A172 (cell line): ENCODE measurements at places on chromosomes 6 and 20.

DNA sequence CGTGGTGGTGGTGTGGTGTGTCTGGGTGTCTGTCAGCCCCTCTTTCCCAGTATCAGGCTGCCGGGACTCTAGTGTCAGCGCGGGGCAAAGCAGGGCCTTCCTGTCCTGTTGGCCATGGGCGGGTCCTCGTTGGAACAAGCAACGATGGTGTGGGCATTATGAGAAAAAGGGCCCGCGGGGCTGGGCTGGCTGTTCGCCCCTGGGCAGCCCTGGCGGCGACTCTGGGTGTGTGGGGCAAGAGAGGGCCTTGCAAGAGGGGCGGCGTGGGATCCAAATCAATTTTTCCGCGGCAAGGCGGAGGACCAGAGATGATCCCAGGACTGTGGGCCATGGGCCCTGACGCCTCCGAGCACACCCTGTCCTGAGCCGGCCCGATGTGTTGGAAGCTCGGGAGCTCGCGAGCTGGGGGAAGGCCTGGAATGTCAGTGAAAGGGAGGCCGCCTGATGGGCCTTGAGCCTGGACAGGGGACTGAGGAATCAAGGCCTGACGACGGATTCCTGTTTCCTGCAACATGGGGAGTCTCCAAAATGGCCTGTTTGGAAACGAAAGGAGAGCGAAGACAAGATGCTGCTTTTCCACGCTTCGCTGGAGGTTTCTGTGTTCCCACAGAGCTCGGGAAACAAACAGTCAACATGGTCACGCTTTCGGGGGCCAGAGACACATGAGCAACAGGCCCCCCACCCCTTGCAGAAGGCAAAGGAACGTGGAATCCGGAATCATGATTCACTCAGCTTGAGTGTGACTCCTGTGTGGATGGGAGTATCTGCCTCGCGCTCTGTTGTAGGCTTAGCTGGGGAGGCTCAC is 364.7 kb upstream of the DEFB115 start:
- DNase-seq = no peak

DNA sequence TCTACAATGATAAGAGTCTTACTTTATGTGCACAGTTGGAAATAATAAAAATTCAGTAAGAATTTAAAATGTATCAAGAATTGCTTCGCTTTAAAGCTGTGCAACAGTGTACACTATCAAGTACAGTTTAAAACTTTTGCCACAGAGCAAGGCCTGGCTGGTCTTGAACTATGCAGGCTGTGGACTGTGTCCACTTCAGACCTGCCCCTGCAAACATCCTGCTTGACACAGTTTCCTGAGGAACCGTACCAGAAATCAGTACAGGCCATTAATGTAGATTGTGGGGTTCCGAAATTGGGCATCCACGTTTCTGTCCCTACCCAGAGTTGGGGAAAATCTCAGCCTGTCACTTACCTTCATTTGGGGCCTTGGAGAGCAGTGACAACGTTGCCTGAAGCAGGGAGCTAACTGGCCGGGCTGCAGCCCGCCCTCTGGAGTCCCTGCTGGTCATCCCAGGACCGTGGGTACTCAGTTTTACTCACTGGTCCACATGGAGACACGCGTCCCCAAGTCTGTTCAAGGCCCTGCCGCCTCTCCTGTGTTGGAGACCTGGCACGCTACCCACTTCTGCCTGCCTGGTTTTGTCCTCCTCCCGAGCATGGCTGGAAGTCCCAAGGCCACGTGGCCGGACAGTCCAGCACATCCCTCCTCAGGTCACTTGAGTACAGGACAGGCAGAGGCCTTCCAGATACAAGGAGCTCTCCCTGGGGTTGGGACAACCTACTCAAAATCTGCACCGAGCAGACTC is 8.4 kb downstream of the NINL start:
- no peak for DNase-seq

- no peak for DNase-seq
Measured at GRCh38 chr20:9572670-9573069, 58.3 kb downstream of the LAMP5 start.

DNA sequence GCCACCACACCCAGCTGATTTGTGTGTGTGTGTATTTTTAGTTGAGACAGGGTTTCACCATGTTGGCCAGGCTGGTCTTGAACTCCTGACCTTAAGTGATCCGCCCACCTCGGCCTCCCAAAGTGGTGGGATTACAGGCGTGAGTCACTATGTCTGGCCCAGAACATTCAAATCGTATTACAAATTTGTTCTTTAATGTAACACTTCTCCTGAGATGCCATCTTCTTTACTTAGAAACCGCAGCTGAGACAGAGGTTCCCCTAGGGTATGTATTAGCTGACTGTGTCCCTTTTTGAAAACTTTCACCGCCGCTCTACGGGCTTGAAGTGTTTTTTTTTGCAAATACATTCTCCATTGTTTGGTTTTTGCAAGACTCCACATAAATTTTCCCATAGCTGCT is 62.6 kb downstream of the TOX2 start:
- DNase-seq = no peak

DNA sequence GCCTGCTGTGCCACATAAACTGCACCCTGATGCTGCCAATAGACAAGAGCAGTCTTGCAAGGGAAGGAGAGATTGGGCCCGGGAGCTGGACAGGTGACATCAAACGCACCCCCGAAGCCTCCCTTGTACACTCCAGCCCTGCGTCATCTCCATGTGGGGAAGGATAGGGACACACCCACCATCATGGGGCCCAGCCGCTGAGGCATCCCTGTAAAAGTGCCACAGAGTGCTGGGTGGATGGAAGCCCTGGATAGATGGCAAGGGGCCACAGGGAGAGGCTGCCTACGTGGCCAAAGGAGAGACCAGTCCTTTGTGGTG is 117.1 kb downstream of the SYNDIG1 start:
- no peak for DNase-seq

GRCh38 chr6:71979911-71980310 is 93.6 kb downstream of the RIMS1 start:
- no peak for DNase-seq

- no peak for DNase-seq
Measured at GRCh38 chr6:170271771-170272314, 19.0 kb downstream of the DLL1 start.

DNA sequence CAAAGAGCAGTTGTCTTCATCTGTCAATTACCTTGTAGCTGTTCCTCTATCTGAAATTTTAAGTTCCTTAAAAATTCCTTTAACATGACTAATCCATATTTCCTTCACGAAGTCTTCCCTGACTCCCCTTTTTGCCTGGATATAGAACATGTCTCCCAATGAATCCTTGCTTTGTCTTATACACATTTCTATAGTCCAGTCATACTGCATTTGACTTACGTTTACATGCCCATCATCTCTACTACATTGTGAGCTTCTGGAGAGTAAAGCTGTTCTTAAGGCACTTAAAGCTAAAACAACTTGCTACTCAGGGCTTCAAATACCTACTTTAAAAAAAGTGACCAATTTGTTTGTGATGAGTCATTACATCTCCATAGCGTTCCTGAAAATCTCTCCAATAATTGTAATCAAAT is 4.9 kb downstream of the REV3L start:
- DNase-seq = no peak

DNA sequence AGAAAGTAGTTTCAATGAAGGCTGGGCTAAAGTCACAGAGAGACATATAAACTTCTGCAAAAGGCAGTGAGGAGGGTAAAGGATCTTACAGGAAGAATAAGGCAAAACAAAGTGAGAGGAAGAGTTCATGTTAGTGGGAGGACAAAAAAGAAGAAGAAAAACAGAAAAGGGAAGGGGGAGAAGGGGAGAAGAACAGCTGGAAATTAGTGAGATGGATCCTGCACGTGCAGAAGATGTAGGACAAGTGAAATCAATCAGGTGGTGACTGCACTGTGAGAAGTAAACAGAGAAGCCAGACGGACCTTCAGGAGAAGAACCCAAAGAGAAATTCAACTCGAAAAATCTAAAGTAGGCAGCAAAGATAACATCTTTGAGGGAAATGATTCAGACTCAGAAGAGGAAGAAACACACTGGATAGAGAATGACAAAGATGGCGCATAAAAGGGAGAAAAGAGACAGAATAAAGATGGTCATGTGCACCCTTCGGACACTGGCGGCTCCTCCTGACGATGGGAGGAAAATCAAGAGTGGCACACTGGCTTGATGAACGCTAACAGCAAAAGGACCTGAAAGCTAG is 105.9 kb downstream of the MYB start:
- no peak for DNase-seq

- DNase-seq = peak; percentile 35
Measured at GRCh38 chr6:28817808-28818145, 106.0 kb downstream of the TRIM27 start.

DNA sequence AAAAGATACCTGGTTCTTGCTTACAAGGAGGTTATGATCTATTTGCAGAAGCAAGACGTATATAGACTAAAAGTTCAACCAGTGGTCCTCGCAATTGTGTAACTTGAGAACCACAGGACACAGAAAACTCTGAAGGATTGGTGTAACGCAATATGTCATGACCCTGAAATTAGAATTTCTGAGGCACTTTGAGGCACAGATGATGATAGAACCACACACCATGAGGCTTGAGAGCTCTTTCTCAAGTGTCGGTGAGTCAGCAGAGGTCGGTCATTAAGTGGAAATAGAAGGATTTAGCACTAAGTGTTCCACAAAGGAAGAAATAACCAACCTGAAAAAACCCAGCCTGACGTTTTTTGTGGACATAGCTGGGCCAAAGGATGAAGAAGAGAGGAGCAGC is 15.3 kb upstream of the CCN2 start:
- DNase-seq = peak; percentile 26

GRCh38 chr6:163412801-163413344 is 1.6 kb upstream of the QKI start:
- no peak for DNase-seq

GRCh38 chr20:8854571-8854970 is 214.3 kb upstream of the PLCB4 start:
- peak; percentile 30 for DNase-seq

- no peak for DNase-seq
Measured at GRCh38 chr20:45940053-45940452, 5.6 kb downstream of the PCIF1 start.
